ENCODE measurements at places on chromosomes 6 and 20. TPM values are rescaled to one million over a fixed set of nuclear protein-coding genes. Genes with fewer than 3 reads are reported as not detected.

GRCh38 chr20:35467339-35468224 is 12.2 kb downstream of the CEP250 start:
- DNase-seq, result no peak

GRCh38 chr20:12699374-12700228 is 309.2 kb upstream of the SPTLC3 start:
- DNase-seq, result no peak

- DNase-seq, result no peak
Measured at GRCh38 chr20:18191306-18191705, 53.6 kb downstream of the KAT14 start.

DNA sequence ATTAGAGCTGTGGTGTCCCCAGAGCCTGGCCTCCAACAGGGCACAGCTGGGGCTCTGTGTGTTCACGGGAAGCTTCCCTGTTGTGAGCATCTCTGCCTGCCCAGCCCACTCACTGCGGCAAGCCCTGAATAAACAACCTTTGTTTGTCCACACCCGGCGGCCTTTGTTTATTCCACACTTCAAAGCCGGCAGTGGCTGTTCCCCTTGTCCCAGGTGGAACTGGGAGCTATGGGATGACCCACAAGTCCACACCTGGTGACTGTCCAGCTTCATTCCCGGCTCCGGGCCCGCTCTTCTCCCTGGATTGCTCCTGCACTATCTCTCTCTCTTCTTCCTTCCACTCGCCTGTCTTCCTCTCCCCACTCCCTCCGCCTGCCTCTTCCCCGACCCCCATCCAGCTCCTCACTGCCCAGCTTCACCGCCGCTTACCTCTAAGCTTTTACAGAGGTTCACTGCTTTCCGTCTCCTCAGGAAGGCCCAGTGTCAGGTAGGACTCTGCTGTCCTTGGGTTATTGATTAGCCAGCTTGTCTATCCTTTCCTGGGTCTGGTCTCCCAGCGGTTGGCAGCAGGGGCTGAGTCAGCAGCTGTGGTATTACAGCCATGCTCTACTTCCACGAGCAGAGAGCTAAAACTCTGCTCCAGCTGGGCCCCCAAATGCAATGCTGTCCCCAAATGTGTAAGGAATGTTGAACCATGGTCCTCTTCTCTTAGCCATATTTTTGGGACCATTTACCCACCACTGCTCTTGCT is 17.8 kb downstream of the DACT2 start:
- DNase-seq, result no peak

- DNase-seq, result no peak
Measured at GRCh38 chr6:128710315-128710714, 172.6 kb upstream of the LAMA2 start.

- DNase-seq, result no peak
Measured at GRCh38 chr6:151478670-151479069, 15.1 kb upstream of the CCDC170 start.

DNA sequence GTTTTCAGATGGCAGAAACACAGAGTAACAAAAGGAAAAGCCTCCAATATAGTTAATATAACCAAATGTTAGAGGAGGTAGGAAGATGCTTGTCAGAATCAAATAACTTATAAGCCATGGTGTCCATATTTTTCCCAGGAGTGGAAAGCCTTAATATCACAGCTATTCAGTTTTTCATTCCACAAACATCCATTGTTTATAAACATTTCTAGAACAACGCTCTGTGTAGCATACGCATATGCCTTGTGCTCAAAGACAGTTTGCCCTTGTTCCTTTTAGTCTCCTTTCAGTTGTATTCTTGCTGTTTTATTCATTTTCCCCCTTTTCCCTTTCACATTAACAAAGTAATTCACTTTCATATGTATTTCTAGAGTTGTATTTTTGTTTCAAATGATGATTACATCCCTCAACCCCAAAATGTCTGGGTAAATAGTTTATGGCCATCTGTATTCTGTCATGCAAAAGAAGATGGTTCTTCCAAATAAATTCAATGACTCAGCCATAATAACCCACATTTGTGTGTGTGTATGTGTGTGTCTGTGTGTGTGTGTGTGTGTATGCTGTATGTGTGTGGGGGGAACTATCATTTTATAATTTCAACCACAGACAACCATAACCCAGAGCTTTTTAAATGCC is 455.7 kb upstream of the SOX4 start:
- no peak for DNase-seq

DNA sequence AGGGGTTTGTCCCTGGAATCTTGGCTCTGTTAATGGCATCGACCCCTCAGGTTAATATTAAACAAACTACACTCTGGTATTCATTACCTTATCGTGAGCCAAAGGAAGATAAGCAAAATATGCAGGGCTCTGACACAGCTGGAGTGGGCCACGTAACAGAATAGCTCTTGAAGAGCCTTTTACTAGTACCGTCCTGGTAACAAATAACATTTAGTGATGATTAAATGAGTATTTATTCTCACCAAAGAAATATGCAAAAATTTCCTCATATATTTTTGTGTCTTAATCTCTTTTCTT is 20.1 kb upstream of the UTRN start:
- no peak for DNase-seq

- DNase-seq, result no peak
Measured at GRCh38 chr6:161536224-161536630, 262.4 kb upstream of the AGPAT4 start.

DNA sequence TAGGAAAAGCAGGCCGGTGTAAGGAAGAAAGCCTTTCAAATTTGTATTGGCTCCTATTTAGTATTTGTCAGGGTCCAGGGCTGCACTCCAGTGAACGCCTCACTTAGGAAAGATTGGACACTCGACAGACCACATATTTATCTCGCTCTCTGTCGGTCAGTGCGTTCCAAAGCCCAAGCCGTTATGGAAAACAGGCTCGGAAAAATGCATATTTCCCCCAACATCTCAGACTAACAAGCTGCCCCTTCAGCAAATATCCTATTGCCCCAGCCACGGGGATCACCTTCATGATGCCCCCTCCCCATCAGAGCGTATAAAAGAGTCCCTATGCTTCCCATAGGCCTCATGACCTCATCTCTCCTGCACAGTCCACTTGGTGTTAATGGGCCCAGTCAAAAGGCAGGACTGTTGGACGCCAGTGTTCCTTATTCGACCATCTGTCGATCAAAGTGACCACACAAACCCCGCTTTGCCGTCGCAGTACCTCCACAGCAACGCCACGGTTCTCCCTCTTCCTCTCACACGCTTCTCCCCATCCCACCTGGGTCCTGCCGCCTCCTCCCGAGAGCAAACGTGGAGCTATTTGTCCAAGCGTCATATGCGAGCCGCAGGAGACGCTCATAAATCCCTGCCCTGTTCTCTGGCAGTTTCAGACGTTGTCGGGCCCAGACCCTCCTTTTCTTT is 63.3 kb downstream of the NPEPL1 start:
- no peak for DNase-seq

PSORS1C1 gene
- total RNA-seq, result 0.06 TPM

TFAP2D gene
- total RNA-seq, result not detected

CGA gene
- not detected for total RNA-seq

C6orf163 gene
- total RNA-seq, result 0.35 TPM

SOBP gene
- total RNA-seq, result 3.8 TPM

PTCHD4 gene
- 0.19 TPM for total RNA-seq

C6orf58 gene
- total RNA-seq, result not detected

ZSCAN23 gene
- total RNA-seq, result 1.1 TPM

BACH2 gene
- 0.87 TPM for total RNA-seq

SYCP2L gene
- total RNA-seq, result 0.53 TPM

Measured in esophagus squamous epithelium (tissue), 5 donors.